T-helper 9 cell (primary cell): ENCODE measurements at places on chromosomes 11 and 22.

DNA sequence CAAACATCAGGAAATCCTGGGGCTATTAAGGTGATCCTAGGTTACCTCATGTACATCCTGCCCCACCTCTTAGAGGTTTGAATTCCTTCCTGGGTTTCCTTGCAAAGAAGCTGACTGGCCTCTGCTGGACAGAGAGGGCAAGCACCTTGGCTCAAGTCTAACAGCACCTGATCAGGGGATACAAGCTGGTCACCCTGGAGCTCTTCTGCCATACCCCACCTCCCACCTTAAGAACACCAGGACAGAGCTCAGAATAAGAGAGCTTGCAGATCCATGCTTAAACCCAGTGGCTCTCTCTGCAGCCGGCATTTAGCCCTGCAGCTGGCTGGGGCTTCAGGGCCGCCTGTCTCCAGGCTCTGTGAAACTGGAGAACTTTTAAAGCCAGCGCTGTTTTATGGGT lies 386.6 kb upstream of the NARS2 start:
- no peak for DNase-seq

DNA sequence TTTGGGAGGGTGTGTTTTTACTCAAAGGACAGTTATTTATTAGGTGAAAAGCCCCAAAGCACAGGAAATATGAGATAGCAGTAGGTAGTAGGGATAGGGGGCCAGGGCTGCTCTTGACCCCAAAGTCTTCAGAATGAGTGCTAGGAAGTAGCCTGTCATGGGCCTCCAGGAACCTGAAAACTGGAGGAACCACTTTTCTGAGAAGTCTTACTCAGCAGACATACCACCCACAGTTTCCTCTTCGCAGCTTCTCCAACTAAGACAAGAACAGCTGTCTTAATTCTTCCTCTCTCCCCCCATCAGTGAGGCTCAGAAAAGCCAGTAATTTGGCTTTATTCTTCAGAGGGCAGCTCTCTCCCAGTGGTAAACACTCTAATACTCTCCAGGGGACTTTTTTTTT lies 84.0 kb upstream of the CTSC start:
- no peak for DNase-seq

- DNase-seq: peak; percentile 57
Measured at GRCh38 chr11:123301696-123302400, 106.8 kb upstream of the CLMP start.

GRCh38 chr11:59152312-59152951 lies 9.8 kb downstream of the FAM111A start:
- no peak for DNase-seq

DNA sequence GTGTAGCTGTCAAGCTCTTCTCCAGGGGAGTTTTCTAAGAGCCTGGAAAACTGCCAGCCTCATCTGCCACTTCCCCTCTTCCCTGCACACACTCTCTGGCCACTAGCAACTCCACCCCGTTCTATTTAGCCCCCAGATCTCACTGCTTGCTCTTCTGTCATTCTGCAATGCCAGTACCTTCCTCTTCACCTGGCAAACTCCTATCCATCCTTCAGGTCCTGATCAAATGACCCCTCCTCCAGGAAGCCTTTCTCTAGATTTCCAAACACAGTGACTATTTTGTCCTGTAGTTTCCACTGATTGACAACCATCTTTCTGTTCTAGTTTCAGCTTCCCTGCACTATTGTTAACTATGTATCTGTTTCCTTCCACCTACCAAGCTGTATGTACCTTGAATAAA lies 437.7 kb downstream of the SOX6 start:
- no peak for DNase-seq

- DNase-seq: no peak
Measured at GRCh38 chr11:10659339-10660216, 34.0 kb downstream of the IRAG1 start.

- no peak for DNase-seq
Measured at GRCh38 chr11:1608363-1608762, at the start of gene KRTAP5-3. Gene KRTAP5-3 (minus strand): TSS chr11:1608463. CDS start chr11:1608385, 78 bp downstream.

- no peak for DNase-seq
Measured at GRCh38 chr11:61551634-61552033, 29.2 kb downstream of the SYT7 start.

GRCh38 chr11:59901306-59901705 lies 22.7 kb downstream of the OOSP3 start:
- no peak for DNase-seq

DNA sequence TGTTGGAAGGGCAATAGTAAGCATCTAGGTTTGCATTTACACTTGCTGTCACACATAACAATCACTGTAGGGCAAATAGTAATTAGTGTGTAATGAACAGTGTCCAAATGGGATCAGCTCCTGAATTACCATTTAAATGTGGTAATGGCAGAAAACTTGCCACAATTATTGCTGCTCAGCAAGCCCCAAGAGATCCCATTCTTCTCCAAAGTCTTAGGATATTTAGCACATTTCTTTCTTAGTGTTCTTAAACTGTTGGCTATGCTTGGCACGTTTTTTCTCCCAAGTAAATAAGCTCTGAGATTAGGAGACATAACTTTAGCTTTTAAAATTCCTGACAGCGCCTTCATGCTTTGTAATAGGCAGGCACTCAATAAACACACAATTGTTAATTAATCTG lies 1037.0 kb downstream of the DLG2 start:
- no peak for DNase-seq

DNA sequence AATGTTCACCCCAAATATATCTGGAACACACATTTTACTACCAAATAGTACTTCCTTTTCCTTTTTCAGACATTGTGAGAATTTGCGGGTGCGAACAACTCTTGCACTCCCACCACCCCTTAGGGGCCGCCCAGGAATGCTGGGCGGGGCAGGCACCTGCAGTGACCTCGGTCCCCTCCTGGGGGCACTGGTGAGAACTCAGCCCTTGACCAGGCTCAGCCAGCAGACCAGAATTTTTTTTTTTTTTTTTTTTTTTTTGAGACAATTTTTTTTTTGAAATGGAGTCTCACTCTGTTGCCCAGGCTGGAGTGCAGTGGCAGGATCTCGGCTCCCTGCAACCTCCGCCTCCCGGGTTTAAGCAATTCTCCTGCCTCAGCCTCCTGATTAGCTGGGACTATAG lies 75.8 kb downstream of the ARHGAP8 start:
- DNase-seq: no peak

- DNase-seq: no peak
Measured at GRCh38 chr22:39434721-39435120, 22.1 kb upstream of the MGAT3 start.

DNA sequence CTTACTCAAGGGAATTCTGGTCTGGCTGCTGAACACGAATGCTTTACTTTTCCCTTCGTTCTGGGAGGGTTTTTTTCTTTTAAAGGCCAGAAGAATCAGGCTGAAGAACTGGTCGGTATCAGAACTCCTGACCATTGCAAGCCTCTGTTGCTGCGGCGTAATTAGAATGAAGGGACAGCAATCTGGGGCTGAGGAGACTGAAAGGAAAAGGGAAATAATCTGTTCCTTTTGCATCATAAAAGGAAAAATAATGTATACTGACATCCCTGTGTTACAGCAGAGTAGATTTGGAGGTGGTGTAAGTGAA lies 670 bp downstream of the SC5D start:
- no peak for DNase-seq

GRCh38 chr11:70423523-70424505 lies 25.5 kb downstream of the CTTN start:
- DNase-seq: no peak

- DNase-seq: no peak
Measured at GRCh38 chr22:48235744-48236143, 1473.3 kb downstream of the TBC1D22A start.

DNA sequence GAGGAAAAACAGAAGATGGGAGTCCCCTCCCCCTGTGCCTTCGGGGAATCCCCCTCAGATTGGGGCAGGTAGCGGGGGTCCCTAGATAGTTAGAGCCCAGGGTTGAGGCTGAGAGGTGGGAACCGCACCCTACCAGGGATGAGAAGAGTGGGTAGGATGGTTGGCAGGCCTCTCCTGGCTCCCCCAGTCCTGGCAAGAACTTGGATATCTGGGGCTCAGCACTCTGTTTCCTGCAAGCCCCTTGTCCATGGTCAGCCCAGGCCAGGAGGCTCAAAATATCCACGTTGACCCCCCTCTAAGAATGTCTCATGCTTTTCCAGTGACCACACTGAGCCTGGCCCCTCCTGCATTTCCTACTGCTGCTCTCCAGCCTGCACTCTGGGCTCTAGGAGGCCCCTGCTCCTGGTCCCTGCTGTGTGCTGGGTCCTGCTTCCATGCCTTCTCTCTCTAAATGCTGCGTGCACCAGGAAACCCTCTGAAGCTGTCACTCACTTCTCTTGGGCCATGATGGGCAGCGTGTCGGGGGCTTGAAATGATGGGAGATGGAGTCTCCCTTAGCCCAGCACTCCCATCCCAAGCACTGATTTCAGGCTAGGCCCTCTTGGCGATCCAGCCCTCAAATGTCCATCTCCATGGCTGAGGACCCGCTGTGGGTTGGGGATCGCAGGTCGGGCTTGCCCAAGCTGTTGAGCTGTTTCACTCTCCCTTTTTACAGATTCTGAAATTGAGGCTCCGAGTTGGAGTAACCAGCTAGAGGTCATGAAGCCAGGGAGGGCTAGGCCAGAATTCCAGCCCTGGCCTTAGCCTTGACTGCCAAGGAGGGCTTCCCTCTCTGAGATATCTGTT lies 2.0 kb downstream of the MAP3K11 start:
- DNase-seq: no peak

- no peak for DNase-seq
Measured at GRCh38 chr11:77127920-77128691, at the start of gene MYO7A. Gene MYO7A (plus strand): TSS chr11:77128246. CDS start chr11:77130635, 2,389 bp downstream.

DNA sequence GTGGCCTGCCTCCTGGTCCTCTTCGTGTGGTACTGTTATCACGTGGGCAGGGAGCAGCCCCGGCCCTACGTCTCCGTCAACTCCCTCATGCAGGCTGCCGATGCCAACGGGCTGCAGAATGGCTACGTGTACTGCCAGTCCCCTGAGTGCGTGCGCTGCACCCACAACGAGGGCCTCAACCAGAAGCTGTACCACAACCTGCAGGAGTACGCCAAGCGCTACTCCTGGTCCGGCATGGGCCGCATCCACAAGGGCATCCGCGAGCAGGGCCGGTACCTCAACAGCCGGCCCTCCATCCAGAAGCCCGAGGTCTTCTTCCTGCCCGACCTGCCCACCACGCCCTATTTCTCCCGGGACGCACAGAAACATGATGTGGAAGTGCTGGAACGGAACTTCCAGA lies 4.7 kb downstream of the ASPHD2 start:
- DNase-seq: no peak

GRCh38 chr11:64285885-64286800 lies 495 bp downstream of the GPR137 start:
- DNase-seq: no peak

DNA sequence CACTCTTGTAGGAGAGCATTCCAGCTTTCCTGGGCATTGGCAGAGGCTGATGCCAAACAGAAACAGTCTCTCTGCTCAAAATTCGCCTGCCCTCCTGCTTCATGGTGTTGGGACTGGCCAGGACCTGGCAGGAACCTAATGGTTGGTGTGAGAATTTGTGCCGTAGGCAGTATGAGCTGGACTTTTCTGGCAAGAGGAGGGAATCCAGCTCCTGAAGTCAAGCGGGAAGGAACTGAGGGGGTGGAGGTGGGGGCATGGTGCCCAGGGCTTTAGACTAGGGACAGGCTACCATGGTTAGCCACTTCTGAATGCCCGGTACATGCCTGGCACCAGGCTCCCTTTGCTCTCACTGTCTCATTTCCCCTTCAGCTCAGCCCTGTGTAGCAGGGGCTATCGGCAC lies 6.9 kb upstream of the TOMM22 start:
- no peak for DNase-seq

- DNase-seq: no peak
Measured at GRCh38 chr11:56932572-56933220, 56.0 kb upstream of the OR5AK2 start.

GRCh38 chr11:61685617-61685967 lies 5.4 kb downstream of the DAGLA start:
- DNase-seq: no peak

DNA sequence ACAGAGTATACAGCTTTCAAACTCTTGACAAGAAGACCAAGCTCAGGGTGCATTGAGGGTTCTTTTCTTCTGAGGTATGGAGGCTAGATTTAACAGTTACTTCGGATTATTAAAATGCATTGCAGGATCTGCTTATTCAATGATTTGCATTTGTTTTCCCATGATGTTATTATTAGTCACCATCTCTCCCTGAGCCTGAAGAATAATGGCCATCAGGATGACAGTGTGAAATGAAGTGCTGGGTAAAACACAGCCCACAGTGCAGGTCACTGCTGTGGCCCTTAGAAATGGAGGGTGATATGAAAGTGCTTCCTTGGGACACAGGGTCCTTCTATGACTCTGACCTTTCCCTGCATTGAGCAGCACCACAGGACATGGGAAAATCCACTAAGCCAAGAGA lies 40.0 kb downstream of the TECTA start:
- DNase-seq: no peak
